GM20000 (cell line): ENCODE measurements at places on chromosomes 3 and 15.

DNA sequence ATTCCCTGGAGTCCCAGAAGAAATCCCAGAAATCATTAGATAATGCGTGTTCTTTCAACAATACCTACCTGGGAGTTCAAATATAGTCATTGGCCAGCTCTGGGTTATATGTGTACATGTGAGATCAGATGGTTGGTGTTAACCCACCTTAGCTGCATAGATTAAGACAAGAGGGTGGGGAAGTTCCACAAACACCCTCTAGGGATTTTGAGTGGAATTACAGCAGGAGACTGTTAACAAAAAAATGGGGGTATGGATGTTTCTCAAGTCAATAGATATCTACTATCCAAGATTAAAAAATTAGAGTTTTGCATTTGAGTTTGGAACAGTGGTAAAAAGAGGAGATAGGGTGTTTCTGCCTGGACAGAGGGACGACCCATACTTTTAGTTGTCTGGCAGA is 282.5 kb upstream of the CNTN3 start:
- no peak for DNase-seq

DNA sequence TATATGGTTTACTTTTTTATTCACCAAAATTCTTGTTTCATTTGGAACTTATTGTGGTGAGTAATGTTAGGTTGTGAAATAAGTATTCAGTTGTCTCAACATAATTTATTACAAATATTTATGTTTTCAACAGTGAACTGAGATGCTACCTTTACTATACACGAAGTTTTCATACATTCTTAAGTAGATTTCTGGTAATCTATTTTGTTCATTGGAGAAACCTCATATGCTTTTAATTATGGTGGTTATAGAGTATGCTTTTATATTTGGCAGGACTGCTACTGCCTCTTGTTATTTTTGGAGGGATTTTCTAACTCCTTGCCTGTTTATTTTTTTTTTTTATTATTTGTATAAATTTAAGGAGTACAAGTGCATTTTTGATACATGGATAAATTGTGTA is 253.1 kb downstream of the NLGN1 start:
- DNase-seq = no peak

DNA sequence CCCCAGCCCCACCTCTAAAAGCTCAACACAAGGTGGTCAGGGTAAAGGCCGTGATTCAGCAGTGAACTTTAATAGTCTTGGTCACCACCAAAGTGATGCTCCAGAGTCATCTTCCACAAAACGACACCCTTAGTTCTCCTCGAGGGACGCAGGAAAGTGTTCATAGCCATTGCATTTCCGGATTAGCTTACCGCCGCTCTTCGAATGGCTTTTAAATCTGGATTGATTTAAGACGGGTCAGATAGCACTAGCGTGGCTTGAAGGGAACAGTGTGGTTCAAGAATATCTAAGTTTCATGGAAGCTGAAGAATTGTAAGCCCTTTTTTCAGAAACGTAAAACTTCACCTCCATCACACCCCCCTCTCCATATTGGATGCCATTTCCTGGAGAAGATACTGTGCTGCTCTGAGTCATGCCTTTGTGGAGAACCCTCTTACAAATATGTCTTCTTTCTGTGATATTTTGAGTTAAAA is 829 bp downstream of the RNF7 start:
- DNase-seq = peak; percentile 27

- no peak for DNase-seq
These were observed 3.1 kb downstream of the PAQR9 start for GRCh38 chr3:142960322-142960850.

DNA sequence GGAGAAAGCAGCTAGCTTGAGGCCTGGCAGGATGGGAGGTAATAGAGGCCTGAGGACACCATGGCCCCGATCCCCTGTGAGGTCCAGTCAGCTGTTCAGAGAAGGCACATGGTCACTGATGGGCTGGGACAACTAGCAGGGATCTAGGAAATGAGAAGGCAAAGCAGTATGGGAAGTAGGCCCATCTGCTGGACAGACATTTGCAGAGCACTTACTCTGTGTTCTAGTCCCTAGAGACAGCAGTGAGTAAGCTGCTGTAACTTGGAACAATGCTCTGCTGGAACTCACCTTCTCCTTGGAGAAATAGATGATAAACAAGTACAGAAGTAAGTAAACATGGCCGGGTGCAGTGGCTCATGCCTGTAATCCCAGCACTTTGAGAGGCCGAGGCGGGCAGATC is 7.1 kb downstream of the ECE2 start:
- DNase-seq = no peak

GRCh38 chr3:132006605-132007204 is 28.1 kb downstream of the CPNE4 start:
- peak; percentile 10 for DNase-seq

GRCh38 chr3:168095611-168096209 is at the start of gene GOLIM4:
GOLIM4 (minus strand) TSS chr3:168095924; CDS start chr3:168095285, 639 bp downstream.
- DNase-seq = peak; percentile 95

GRCh38 chr3:44981220-44981619 is 5.2 kb downstream of the EXOSC7 start:
- no peak for DNase-seq

GRCh38 chr15:67108122-67108961 is 42.9 kb downstream of the SMAD3 start:
- no peak for DNase-seq

DNA sequence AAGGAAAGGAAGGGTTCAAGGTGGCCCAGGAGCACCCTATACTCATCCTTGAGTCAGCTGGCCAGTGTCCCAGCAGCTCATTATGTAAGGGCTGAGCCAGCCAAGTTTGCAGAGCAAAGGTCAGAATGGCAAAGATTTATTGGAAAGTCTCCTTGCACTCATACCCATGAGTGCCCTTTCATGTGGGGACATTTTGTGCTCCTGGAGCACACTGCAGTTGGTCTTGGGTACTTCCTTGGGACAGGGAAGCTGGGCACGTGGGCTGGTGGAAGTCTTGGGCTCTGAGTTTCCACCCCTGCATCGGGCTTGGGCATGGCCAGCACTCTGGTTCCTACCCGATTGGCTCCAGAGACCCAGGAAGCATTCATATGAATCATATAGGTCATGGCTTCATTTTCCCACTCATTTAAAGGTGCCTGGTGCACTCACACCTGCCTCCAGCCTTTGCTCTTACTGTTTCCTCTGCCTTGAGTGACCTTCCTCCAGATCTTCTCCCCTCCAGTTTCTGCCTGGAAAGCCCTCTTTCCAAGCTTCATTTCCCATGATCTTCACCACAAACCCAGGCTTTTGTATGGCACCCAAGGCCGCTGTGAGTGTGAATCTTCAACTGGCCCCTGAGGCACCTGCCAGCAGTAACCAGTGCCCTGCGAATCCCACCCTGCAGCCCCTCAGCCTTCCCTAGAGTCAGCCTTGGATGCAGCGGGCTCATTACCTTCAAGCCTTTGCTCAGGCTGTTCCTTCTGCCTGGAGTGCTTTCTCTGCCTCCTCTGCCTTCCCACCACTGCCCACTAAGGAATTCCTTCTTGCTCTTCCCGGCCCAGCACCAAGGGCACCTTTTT is 10.5 kb upstream of the PRKCD start:
- DNase-seq = no peak

DNA sequence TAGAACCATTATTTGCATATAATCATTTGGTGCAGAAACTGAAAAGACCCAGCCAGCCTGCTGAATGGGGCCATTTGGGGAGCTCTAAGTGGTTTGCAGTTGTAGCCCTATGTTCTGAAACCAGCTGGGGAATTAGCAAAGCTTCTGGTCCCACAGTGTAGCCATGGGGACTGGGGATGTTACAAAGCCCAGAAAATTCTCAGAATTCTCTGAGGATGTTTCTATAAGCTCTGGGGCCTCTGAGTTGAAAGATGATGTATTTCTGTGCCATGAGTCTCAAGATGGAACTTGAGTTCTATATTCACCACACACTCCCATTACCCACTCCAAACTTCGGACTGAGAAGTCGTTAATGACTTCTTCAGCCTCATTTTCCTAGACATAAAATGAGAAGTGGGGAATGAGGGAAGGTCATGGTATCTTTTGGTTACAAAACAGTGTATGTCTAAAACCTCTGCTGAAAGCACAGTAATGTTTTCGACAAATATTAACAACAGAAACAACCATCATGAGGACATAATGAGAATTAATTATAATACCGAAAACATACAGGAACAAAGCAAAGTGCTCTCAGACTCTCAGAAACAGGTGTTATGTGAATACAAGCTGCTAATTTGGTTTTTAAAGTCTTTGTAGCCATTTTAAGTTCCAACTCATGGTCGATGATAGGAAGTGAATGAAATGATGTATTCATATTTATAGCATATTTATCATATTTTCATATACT is 89.4 kb downstream of the RFTN1 start:
- DNase-seq = peak; percentile 47

- no peak for DNase-seq
These were observed 40.1 kb downstream of the HERC2 start for GRCh38 chr15:28281876-28282275.

GRCh38 chr3:62874711-62875557 is at the start of gene CADPS:
CADPS (minus strand) TSS chr3:62875416; CDS start chr3:62875029, 387 bp downstream.
- DNase-seq = no peak

DNA sequence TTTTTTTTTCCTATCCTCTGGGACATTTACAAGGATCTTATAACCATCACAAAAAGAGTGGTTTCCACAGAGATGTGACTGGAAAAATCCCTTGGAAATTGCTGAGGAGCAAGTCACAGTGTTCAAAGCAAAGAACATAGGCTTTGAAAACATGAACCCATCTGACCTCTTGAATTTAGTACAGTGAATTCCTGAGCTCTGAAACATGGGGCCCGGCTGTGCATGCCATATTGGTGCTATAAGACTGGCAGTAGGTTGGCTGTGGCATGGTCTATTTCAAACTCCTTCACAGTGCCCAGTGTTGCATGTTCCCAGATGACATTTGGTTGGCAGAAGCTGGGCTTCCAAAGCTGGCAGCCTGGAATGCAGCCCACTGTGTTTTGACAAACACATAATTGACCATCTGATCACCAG is 202.2 kb downstream of the TIGIT start:
- no peak for DNase-seq

DNA sequence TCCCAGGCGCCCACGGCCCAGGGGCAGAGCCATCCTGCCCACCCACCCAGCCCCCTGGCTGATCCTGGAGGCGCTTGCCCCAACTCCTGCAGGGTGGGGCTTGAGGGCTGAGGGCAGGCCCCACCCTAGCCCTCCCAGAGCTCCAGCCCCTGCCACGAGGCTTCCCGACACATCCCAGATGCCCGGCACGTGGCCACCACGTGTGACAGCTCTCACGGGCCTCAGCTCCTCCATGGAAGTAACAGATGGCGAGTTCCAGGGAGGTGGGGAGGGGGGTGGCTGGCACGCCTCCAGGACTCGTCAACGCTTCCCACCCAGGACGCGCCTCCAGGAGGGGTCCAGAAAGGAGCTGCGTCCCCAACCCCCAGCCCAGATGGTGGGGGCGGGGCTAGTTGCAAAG is 29.1 kb downstream of the PLXND1 start:
- no peak for DNase-seq

DNA sequence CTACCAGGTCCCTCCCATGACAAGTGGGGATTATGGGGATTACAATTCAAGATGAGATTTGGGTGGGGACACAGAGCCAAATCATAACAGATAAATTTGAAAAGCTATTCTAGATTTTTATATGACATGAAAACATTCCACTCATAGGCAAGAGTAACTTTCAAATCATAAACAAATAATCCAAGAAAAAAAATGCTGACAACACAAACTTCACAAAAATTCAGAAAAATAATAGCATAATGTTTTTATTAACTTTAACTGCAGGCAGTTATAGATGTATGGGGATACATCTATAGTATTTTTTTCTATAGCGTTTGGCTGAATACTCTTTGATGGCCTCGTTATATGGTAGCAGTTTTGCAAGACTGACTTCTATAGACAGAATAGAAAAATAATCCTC is 243.1 kb downstream of the ADAMTSL3 start:
- DNase-seq = no peak

DNA sequence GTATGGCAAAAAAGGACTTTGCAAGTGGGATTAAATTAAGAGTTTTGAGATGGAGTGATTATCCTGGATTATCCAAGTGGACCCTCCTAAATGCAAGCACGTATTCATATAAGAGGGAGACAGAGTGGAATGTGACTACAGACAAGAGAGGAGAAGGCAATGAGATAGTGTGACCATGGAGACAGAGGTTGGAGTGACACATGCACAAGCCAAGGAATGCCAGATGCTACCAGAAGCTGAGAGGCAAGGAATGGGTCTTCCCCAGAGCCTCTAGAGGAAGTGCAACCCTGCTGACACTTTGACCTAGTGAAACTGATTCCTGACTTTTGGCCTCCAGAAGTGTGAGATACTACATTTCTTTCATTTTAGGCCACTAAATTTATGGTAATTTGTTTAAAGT is 117.2 kb downstream of the UACA start:
- DNase-seq = no peak

GRCh38 chr3:136835813-136836510 is 17.0 kb downstream of the SLC35G2 start:
- no peak for DNase-seq
